ENCODE measurements at places on chromosomes 6 and 20. TPM values are rescaled to one million over a fixed set of nuclear protein-coding genes. Genes with fewer than 3 reads are reported as not detected.

Gene HCRTR2
- not detected for total RNA-seq

Gene ANKRD60
- not detected for total RNA-seq

Gene CD93
- 441 TPM for total RNA-seq

Gene MAPK14
- 71.8 TPM for total RNA-seq

Gene RGL2
- 88.3 TPM for total RNA-seq

Gene OR2H2
- total RNA-seq: not detected

Gene ARMH2
- not detected for total RNA-seq

Gene ADAM33
- total RNA-seq: 0.17 TPM

Gene OPRL1
- total RNA-seq: 5.4 TPM

Gene CNR1
- 1.3 TPM for total RNA-seq

Gene EYA4
- under 0.01 TPM for total RNA-seq

Gene OPRM1
- not detected for total RNA-seq

Gene NFATC2
- 4.8 TPM for total RNA-seq

Gene ZSCAN31
- total RNA-seq: 25.7 TPM

Gene SH3BGRL2
- 114 TPM for total RNA-seq

Gene GABBR1
- 5.4 TPM for total RNA-seq

Gene RIPOR2
- total RNA-seq: not detected

Gene TMEM244
- total RNA-seq: not detected

Gene FNDC1
- total RNA-seq: not detected

Gene FKBP1A
- total RNA-seq: 269 TPM

Gene SIGLEC1
- total RNA-seq: not detected

Gene GSS
- 73.7 TPM for total RNA-seq

Gene DNAH8
- under 0.01 TPM for total RNA-seq

Gene LAMP5
- 0.34 TPM for total RNA-seq

Gene SRPK1
- total RNA-seq: 68.4 TPM

Gene ABHD16A
- total RNA-seq: 60.7 TPM

Gene CABLES2
- 0.85 TPM for total RNA-seq

Gene SMOC2
- not detected for total RNA-seq

Gene VIP
- total RNA-seq: 0.56 TPM

Gene SULF2
- total RNA-seq: 92.1 TPM

Gene RHAG
- total RNA-seq: not detected

Gene SLC26A8
- under 0.01 TPM for total RNA-seq

Gene TCP11
- total RNA-seq: 0.28 TPM

Gene STXBP5
- 26.7 TPM for total RNA-seq

Gene TFAP2C
- total RNA-seq: not detected

Gene PAX1
- not detected for total RNA-seq

Gene F13A1
- total RNA-seq: not detected

Gene PRPF6
- 79.6 TPM for total RNA-seq

Gene TGM3
- total RNA-seq: not detected

Gene MACROD2
- total RNA-seq: 0.85 TPM

Gene MCCD1
- not detected for total RNA-seq

Gene PM20D2
- total RNA-seq: 5.1 TPM

Gene BIRC7
- total RNA-seq: not detected

Gene ZNF334
- 0.34 TPM for total RNA-seq

Gene BPIFB1
- total RNA-seq: not detected

Gene PBOV1
- not detected for total RNA-seq

Gene NKX2-4
- total RNA-seq: not detected

Gene DAAM2
- 0.14 TPM for total RNA-seq

Gene COL21A1
- 0.05 TPM for total RNA-seq

Gene BTN1A1
- not detected for total RNA-seq

Gene ADGRF1
- not detected for total RNA-seq

Gene HLA-DMA
- total RNA-seq: 1.2 TPM

Gene CYP39A1
- 3.4 TPM for total RNA-seq

Gene FAM210B
- 31.9 TPM for total RNA-seq

Gene HMGCLL1
- total RNA-seq: not detected

Gene ERVFRD-1
- 0.05 TPM for total RNA-seq

All from dermis blood vessel endothelial cell (primary cell).